ENCODE measurements at places on chromosomes 13 and 19.

- DNase-seq: no peak
Observed at GRCh38 chr19:12555456-12555930, 4.2 kb upstream of the ZNF564 start.

DNA sequence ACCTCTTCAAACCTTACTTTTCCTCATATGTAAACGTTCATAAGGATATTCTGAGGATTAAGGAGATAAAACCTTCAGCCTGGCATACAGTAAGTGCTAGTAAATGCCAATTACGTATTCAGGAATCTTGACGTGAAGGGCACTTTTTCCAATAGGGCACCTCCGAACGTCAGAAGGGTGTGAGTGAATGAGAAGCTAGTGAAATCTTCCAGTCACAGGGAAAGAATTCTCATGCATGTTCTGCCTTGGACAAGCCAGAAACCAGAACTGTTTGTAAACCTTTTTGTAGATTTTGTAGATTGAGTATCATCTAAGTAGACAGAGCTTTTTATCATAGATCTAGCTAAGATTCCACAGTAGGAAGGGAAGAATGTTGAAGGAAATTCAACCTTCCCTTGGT is 16.5 kb downstream of the DGKH start:
- DNase-seq: no peak

DNA sequence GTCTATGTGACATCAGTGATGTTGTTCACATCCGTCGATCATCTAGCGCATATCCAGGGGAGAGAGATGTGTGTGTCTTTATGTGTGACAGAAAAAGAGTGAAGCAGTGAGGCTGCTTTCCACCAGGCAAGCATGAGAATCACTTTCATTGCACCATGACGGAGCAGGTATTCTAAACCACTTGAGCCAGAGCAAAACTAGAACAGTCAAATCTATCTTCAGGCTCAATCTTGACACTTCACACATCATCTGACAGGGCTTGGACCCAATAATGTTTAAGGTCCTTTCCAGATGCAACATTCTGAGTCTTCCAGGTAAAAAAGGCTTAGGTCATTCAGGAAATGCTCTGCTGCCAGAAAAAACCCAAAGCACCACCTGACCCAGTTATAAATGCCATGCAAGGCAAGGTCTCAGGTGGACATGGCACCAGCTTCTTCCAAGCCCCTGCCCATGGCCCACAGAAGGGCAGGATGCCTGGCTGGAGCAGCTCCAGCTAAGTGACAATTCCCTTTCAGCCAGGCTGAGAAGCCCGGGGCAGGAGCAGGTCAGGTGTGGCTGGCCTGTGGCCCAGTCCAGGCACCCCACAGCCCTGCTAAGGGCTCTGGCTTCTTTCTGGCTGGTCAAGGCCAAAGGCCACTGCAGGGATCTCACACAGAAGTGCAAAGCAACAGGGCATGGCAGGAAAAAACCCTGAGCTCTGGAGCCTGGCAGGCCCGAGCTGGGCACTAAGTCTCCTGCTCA is 5.0 kb downstream of the ELAVL1 start:
- no peak for DNase-seq

GRCh38 chr13:109163037-109163379 is 533.6 kb downstream of the MYO16 start:
- DNase-seq: no peak

DNA sequence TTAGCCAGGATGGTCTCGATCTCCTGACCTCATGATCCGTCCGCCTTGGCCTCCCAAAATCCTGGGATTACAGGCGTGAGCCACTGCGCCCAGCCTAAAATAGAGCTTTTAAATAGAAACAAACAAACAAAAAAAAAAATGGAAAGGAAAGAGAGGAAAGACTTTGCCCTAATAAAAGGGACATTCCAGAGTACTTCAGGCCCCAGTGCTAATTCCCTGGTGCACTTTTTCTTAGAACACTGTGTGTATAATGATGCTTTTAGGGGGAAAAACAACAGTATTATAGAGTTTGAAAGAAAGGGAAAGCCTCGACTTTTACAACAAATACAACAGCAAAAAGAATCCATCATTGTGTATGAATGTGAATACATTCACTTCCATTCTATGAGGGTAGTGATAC is 104.7 kb downstream of the CRYL1 start:
- DNase-seq: no peak

DNA sequence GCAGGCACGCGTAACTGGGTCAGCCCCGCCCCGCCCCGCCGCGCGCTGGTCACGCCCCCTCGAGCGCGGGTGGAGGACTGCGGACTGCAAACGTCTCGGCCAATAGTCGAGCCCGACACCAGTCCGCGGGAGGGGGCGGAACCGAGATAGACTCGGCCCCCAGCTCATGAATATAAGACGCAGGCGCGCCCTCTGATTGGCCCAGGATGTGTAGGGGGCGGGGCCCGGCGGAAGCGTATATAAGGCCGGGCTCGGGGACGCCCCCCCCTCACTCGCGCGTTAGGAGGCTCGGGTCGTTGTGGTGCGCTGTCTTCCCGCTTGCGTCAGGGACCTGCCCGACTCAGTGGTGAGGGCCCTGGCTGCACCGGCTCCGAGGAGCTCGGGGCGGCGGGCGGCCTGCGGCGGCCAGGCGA is at the start of gene CIRBP:
TSS of gene CIRBP (plus strand) at position 268 of the 413 bp plus-strand sequence. CDS start 1,602 bp downstream, outside the sequence.
- DNase-seq: peak; percentile 99

DNA sequence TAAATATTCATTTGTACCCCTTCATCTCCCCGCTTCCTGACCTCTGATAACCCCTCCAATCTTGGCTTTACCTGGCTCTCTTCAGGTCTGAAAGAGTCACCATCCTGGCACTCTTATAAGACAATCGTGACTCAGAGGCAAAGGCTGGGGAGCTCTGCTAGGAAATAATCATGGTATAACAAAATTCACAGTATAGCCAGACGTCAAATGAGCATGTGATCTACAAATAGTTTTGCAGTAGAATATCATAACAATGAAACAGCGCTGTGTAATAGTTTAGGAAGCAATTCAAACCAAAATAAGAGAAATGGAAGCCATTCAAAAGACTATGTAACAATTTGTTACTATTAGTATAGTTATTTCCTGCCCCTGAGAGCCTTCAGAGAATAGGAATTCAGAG is 34.2 kb downstream of the RXFP2 start:
- DNase-seq: no peak

- DNase-seq: peak; percentile 22
Observed at GRCh38 chr19:41175801-41176777, 16.9 kb upstream of the CYP2S1 start.

DNA sequence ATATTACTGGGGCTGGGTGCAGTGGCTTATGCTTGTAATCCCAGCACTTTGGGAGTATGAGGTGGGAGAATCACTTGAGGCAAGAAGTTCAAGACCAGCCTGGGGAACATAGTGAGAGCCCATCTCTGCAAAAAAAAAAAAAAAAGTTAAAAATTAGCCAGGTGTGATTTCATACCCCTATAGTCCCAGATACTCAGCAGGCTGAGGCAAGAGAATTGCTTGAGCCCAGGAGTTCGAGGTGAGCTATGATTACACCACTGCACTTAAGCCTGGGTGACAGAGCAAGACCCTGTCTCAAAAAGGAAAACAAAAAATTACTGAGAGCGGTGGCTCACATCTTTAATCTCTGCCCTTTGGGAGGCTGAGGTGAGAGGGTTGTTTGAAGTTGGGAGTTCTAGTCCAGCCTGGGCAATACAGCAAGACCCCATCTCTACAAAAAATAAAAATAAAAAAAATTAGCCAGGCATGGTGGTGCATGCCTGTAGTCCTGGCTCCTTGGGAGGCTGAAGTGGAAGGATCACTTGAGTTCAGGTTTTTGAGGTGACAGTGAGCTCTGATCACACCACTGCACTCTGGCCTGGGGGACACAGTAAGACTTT is 87.5 kb downstream of the ZMYM2 start:
- DNase-seq: no peak

GRCh38 chr19:27672309-27673047 is 1540.5 kb downstream of the UQCRFS1 start:
- DNase-seq: no peak

DNA sequence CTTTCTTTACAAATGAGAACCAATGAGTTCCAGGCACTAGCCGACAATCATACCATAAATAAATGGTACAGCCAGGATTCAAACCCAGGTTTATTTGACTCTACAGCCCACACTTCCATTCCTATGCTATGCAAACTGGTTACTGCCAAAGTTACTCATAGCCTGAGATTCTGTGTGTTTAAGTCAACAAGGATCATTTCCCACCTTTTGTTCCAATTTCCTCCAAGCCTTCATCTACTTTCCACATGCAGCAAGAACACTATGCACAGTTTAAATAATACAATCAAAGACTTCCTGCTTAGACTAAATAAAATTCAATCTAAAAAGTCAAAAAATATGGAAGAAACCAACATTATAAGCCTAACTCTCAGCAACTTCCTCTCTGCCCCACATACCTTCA is 59.2 kb upstream of the KLF12 start:
- DNase-seq: no peak

DNA sequence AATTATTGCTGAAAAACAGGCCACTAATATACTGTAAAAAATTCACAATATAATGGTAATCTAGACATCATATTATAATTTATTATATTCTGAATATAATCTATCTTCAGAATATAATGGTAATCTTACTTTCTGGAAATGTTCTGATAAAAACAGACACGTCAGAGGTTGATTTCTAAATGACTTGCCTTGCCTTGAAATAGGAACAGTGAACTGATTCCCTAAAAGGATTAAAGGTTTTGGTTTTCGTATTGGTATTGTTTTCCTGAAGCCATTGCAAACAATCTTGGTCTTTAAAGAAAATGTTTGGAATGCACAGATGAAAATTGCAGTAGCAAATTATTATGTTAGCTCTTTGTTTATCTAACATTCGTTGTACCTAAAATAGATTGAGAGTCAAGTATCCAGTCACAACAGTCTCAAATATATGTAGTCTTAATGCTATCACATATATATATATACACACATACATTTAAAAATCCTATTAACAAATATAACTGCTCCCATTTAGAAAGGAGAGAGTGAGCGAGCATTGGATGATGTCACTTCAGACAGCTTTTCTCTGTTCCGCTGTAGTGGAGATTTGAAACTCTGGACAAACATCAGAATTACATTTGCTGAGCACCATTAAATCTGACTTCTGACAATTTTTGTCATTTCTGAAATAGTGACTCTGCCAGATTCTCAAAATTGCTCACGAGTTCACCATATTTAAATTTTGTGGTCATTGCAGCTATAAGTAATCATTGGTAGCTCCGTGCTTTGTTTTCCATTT is 1.7 kb downstream of the ITM2B start:
- DNase-seq: no peak

DNA sequence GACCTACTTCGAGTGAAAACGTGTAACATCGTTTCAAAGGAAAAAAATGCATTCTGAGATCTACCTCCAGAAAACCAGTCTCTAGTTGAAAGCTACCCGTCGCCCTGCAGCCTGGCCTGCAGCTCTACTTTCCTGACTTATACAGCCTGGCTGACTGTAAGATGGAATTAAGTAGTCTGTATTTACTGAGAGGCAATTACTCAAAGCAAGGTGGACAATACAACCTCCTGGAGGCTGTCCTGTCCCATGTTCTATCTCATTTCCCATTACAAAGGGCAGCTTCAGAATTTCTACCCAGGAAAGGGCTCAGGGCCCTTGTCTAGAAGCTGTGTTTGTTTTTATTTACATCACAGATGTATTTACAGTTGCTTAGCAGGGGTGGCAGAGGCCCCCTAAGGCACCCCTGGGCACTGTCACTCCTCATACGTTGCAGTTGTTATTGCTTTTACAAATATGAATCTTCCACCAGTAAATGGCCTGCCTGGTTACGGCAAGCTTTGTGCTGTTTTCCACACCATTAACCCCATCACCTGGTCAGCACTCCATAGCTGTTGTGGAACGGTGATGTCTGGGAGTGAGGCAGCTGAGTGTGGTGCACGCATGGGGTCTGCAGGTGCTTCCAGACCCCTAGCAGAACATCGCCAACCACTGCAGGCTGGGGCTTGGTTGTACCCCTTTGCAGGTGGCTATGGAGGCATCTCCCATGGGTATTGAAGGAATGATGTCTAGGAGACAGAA is 46.3 kb upstream of the MTIF3 start:
- DNase-seq: no peak

DNA sequence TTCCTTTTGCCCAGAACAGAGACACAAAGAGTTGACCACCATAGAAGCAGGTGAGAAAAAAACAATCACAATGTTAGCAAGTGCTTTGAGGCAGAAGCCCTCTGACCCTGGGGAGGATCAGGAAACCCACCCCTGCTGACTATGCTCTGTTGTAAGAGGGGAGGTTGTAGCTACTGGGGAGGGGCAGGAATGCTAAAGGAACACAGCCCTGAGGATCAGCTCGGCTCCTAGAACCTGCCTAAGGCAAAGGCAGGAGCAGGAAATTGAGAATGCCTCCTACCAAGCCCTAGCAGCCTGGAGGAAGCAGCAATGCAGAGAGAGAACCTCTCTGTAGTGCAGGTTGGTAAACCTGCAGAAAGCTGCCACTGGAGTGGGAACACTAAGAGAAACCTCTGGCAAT is 624.0 kb upstream of the KLF12 start:
- no peak for DNase-seq

- DNase-seq: no peak
Observed at GRCh38 chr13:51004111-51004865, 94.7 kb downstream of the RNASEH2B start.

- DNase-seq: no peak
Observed at GRCh38 chr19:16876904-16877361, 11.9 kb upstream of the F2RL3 start.

DNA sequence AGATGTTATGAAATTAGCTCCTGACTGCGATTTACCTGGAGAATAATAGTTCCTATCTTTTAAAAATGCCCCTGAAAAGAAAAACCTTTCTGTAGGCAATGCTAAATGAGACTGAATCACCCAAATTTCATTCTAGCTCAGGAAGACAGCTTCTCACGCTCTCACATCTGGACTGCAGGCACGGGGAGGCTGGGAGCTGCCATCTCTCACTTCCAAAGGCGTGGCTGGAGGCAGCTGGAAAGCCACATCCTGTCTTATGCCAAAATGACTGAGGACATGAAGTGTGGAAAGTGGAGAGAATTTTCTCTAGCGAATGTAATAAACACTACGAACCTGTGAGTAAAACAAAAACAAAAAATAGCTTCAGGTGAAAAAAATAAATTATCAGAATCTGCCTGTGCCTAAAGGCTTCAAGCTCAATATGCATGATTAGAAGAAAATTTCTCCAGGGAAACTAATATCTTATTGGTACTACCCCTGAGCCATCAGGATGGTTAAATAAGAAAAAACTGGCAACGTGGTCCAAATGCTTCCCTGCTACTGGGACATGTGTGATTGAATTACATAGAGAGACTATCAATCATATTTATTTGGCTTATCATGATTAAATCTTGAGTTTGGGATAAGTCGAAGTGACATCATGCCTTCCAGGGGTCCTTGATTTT is 58.1 kb upstream of the UBL3 start:
- DNase-seq: no peak

GRCh38 chr13:109836629-109837607 is 50.5 kb upstream of the IRS2 start:
- DNase-seq: no peak

- DNase-seq: peak; percentile 31
Observed at GRCh38 chr13:51125495-51126226, 14.6 kb upstream of the C13orf42 start.

All from stimulated activated CD4-positive, alpha-beta T cell treated with anti-CD3 and anti-CD28 coated beads, Interleukin-12 subunit alpha, Interleukin-12 subunit beta, amount 100 ng/mL, for 4 hours (primary cell).